T-helper 9 cell (primary cell): ENCODE measurements at places on chromosomes 12 and 14.

GRCh38 chr12:70691018-70691672 lies 53.9 kb upstream of the PTPRB start:
- DNase-seq = no peak

DNA sequence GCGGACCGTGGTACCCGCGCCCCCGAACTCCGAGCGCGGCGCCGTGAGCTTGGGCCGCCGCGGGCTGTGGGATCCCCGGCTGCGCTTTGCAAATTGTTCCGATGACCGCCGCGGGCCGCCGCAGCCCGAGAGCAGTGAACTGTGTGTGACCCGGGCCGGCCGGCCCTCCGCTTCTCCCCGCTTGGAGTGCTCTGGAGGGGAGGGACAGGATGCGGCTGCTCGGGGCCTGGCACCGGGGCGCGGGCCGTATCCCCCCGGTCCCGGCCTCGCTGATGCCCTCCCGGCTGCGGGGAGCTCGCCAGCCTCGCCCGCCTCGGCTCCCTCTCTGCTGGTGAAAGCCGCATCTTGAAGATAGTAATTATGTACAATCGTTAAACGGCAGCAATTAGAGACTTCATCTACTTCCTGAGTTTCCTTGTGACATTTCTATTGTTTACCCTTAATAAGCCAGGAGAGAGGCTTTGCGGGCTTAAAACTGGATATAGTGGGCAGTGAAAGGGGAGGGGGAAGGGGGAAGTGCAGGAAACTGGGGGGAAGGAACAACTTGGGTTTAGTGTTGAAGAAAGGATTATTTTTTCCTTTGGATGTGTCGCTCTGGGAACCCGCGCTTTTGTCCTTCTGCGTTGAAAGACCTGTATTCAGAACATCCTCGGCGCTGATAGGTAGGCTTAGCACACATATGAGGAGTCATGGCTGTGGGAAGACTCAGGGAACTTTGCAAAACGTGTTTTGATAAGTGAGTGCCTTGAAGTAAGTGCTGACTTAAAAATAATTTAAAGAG lies 1.2 kb downstream of the PELI2 start:
- no peak for DNase-seq

- no peak for DNase-seq
Measured at GRCh38 chr12:68804657-68805591, 3.1 kb upstream of the MDM2 start.

- no peak for DNase-seq
Measured at GRCh38 chr12:22900401-22900800, 275.4 kb downstream of the ETNK1 start.

GRCh38 chr14:56989359-56989758 lies 179.1 kb upstream of the OTX2 start:
- DNase-seq = no peak

- DNase-seq = no peak
Measured at GRCh38 chr12:127720334-127720733, 546.6 kb upstream of the TMEM132C start.
